Lower leg skin (tissue), 4 donors: ENCODE measurements at places on chromosomes 2 and 18.

DNA sequence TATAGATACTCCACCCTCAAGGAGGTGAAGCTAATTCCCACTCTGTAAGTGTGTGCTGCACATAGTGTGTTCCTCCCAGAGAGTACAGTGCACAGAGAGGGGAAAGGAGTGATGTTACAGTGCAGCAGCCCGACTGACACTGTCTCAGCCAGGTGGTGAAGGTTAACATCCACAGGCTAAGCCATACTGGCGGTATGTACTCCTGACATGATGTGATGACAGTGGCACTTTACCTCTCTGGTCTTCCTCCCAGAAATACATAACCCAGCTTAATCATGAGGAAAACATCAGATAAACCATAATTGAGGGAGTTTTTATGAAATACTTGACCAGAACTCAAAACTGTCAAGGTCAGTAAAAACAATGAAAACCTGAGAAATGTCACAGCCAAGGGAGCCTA is 107.1 kb downstream of the RAB3GAP1 start:
- DNase-seq, result no peak

DNA sequence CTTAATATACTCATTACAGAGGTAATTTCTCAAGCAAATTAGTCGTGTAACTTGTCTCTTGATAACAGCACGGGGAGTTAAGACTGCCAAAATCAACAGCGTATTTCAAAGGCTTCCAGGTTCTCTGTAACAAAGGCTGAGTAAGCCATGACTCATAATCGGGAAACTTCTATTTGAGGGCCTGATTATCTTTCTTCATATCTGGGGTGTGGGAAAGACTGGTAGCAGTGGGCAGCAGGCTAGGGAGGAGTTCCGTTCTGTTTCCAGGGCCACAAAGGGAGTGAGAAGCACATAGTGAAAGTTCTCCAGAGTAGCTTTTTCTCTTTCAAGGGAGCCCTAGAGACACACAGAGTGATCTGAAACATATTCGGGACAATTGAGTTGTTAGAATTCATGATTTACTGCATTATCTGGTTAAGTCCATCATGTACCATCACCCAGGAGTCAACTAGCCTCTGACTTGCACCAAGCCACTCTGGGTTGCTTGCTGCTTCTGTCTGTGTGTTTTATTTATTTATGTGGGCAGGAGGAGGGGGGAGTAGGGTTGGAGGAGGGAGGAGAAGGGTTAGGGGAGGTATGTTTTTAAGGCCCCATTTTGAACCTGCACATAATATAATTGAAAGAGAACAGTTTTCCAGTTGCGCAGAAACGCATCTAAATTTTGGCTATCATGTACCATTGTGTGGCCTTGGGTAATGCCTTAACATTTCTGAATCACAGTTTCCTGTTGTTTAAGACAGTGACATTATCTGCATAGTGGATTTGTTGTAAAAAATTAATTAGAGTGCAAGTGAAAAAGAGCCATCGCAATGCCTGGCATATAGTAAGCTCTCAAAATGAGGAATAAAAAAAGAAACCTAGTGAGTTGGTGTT is 80.5 kb upstream of the ITPRID2 start:
- no peak for DNase-seq

GRCh38 chr2:44598330-44599119 is 236.8 kb downstream of the CAMKMT start:
- DNase-seq, result no peak

GRCh38 chr2:218010140-218010983 is 7.6 kb upstream of the TNS1 start:
- no peak for DNase-seq

DNA sequence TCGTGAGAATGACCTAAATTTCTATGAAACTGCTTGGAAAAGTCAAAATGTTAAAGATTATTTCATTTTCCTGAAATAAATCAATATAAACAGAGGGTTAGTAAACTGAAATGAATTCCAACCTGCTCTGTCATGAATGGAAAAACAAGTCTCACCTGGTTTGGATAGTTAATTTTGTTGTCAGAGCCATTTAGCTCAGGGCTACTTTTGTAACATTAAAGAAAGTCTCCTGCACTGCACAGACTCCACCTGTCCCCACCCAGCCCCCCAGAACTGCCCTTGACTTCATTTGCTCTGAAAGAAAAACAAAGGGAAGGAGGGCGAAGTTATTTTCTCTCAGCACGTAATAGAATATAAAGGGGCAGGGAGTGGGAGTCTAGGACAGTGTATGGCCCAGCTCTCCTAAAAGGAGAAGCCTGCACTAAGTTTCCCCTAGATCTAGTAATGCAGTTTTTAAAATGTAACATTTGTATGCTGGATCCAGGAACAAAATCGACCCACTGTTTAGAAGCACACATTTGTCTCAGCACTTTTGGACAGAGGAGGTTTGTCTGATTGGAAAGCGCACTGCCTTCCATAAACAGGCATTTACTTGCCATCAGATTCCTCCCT is 54.2 kb upstream of the ACSL3 start:
- DNase-seq, result no peak

- DNase-seq, result no peak
Measured at GRCh38 chr2:223894968-223895367, 50.2 kb downstream of the WDFY1 start.

DNA sequence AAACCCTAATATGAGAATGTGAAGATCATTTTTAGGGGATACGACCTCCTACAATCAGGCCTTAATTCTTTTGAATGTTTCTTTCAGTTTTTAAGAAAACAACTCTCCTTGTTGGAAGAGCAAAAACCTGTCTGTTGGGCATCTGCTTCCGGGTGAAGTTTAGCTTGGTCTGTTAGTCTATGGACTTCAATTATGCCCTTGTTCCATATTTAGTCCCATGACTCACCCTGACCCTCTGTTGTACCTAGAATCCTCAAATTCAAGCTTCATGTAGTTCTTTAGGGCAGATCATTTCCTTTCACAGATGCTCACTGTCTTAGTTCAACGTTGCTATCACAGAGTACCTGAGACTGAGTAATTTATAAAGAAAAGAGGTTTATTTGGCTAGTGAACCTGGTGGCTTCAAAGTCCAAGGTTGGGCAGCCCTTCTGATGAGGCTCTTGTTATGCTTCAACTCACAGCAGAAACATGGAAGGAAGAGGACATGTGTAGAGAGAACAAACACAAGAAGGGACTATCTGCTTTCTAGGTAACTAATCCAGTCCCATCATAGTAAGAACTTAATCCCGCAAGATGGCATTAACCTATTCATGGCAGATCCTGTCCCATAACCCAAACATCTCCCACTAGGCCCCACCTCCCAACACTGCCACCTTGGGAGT is 82.5 kb upstream of the SERPINE2 start:
- no peak for DNase-seq

GRCh38 chr2:105368759-105369408 is 30.0 kb downstream of the FHL2 start:
- no peak for DNase-seq
